A549 treated with ZK216348 at 1 μM for 4 hours (cell line): ENCODE measurements at places on chromosomes 1 and 21. TPM values are rescaled to one million over a fixed set of nuclear protein-coding genes. Genes with fewer than 3 reads are reported as not detected.

Gene PRKAA2
- total RNA-seq = 1.3 to 2.8 TPM (median 2.3 TPM) in 5 replicates

Gene PTPN22
- total RNA-seq = not detected in 5 replicates

Gene SPRR1A
- not detected in 5 replicates for total RNA-seq

Gene SLFNL1
- total RNA-seq = not detected in 5 replicates

Gene ANKRD45
- 0.13 TPM in 1 of 5 replicates, not detected in the others for total RNA-seq

Gene KIRREL1
- 21.6 to 32.5 TPM (median 29.7 TPM) in 5 replicates for total RNA-seq

Gene RIMS3
- 0.75 to 1.3 TPM (median 1.2 TPM) in 5 replicates for total RNA-seq

Gene CTBS
- total RNA-seq = 3.3 to 7.3 TPM (median 6.0 TPM) in 5 replicates

Gene OR2C3
- total RNA-seq = not detected in 5 replicates

Gene KCNJ9
- not detected in 5 replicates for total RNA-seq

Gene CELA3B
- not detected in 5 replicates for total RNA-seq

Gene KIF21B
- 1.3 to 3.0 TPM (median 2.3 TPM) in 5 replicates for total RNA-seq

Gene LCE3D
- 0.82 to 1.8 TPM (median 1.3 TPM) in 5 replicates for total RNA-seq

Gene CDKN2C
- total RNA-seq = 9.3 to 13.1 TPM (median 11.8 TPM) in 5 replicates

Gene CELA2A
- total RNA-seq = not detected in 5 replicates

Gene GPR25
- total RNA-seq = not detected in 5 replicates

Gene MED8
- 33.0 to 37.3 TPM (median 36.8 TPM) in 5 replicates for total RNA-seq

Gene AUNIP
- 7.1 to 10.4 TPM (median 8.3 TPM) in 5 replicates for total RNA-seq

Gene RGS2
- total RNA-seq = 53.8 to 89.9 TPM (median 58.2 TPM) in 5 replicates

Gene OR6K3
- not detected in 5 replicates for total RNA-seq

Gene S100A1
- 0.55 to 0.96 TPM (median 0.83 TPM) in 3 of 5 replicates, not detected in the others for total RNA-seq

Gene S100A7
- not detected in 5 replicates for total RNA-seq

Gene CFAP141
- total RNA-seq = not detected in 5 replicates

Gene OR2T10
- not detected in 5 replicates for total RNA-seq

Gene GJA9
- not detected in 5 replicates for total RNA-seq

Gene LCE1B
- total RNA-seq = not detected in 5 replicates

Gene DNASE2B
- not detected in 5 replicates for total RNA-seq
